NCI-H146 (cell line): ENCODE measurements at places on chromosomes 6 and 20.

DNA sequence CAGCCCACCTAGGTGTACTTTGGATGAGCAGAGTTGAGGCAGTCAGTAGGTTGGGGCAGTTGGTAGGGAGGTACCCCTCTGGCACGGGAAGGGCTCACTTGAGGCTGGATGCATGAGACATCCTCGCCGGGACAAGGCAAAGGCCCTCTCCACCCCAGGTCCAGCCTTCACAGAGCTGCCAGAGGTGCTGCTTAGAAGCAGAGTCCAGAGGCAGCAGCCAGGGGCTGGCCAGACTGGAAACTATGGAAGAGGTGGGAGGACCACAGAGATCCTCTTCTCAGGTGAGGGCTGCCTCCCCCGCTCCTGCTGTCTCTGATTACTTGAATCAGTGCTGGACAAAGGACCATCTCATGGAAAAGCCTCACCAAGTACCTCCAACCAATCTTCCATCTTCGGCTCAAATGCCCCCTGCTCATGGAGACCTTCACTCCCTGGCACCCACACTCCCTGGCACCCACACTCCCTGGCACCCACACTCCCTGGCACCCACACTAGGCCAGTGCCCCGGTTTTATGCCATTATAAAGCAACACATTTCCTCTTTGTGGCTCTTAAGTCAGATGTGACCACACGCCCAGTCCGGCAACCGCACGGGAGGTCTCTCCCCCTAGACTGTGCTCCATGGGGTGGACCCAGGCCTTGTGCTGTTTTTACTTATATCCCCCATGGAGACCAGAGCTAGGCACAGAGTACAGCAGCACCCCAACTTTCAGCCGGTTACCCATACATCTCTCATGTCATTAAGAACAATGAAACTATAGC is 100.1 kb downstream of the YTHDF1 start:
- DNase-seq, result no peak

GRCh38 chr6:10391299-10391630 is 23.6 kb downstream of the TFAP2A start:
- peak; percentile 11 for DNase-seq

DNA sequence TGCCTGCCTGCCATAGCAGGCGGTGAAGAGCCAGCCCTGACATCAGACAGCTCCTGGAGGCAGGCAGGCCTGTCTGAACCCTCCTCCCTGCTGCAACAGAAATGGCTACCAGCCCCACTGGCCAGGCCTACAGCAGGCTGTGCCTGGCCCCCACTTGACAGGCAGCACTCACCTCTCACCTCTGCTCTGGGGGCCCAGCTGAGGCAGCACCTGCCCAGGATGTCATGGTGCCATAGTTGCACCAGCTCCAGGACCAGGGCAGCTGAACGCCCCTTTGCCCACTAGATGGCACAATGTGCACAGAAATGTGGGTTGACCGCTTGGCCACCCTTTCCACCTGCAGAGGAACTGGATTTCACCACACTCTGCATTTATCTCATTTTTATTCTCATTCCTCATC is 30.6 kb downstream of the MRPL14 start:
- peak; percentile 80 for DNase-seq

DNA sequence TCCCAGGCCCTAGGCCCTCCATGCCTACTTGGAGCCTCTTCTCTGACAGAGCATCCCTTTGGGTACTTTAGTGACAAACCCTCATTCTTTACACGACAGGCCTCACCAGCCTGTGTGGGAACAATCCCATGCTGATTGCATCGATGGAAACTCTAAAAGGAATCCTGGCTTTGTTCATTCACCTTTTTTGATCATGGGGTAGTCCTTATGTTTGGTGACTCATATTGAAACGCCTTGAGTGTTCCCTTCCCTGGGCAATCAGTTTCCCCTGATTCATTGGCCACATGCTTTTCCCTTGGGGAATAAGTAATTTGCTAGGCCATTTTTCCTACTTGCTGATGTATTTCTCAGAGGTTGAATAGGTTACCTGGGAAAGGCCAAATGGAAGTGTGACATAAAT is 14.7 kb upstream of the TNFAIP3 start:
- DNase-seq, result no peak

DNA sequence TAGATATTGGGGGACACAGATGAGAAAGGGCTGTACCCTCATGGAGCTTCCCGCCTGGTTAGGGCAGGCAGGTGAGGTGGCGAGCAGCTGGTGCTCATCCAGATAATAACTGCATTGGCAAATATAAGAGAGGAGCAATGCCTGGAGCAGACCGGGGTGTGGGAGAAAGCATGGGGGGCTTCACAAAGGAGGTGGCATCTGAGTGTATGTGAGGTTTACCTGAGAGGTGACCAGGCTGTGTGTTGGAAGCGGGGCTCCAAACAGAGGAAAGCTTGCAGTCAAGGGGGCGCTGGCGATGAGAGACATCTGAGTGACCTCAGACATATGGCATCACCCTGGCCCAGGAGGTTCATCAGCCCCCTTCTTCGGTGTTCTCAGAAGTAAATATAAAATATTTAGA is 72.1 kb upstream of the PMEPA1 start:
- no peak for DNase-seq

DNA sequence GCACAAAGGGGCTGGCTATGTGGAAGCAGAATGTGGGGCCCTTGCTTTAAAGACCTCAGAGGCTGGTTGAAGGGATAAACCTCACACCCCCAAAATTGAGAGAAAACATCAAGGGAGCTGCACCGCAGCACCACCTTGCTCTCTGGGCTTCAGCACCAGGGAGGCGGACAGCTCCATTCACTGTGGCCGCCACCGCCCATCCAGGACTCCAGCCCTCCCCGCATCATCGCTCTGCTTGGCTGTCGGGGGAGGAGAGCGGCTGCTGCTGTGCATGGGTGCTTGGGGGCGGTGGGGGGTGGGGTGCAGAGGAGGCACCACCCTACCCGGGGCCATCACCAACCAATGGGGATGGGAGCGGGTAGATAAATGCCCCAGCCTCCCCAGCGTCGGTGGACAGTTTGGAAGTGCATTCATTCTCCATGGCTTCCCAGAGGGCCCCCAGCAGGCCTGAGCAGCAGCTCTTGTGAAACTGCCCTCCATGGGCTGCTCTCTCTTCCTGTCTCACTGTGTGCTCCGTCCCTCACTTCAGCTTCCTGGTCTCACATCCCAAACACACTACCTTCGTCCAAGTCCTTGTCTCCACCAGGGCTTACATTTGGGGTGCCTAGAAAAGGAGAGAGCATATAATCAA is 75.7 kb upstream of the BHLHE23 start:
- no peak for DNase-seq

DNA sequence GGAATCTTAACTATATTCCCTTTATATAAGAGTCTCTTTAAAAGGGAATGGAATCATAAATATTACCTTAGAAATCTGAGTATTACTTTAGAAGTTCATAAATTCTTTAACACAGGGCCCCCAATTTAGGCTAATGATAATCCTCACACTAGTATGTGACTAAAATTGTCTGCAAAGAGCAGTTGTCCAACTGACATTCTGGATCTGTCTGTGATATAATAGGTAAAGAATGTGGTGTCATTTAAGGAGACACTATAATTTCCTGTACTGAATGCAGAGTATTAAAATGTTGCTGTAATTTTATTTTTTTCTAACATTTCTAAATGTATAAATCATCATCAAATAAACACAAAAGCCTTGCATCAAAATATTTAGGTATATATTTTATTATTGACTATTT is 128.5 kb upstream of the DST start:
- DNase-seq, result no peak

- no peak for DNase-seq
Observed at GRCh38 chr6:22784601-22785410, 215.4 kb downstream of the HDGFL1 start.

DNA sequence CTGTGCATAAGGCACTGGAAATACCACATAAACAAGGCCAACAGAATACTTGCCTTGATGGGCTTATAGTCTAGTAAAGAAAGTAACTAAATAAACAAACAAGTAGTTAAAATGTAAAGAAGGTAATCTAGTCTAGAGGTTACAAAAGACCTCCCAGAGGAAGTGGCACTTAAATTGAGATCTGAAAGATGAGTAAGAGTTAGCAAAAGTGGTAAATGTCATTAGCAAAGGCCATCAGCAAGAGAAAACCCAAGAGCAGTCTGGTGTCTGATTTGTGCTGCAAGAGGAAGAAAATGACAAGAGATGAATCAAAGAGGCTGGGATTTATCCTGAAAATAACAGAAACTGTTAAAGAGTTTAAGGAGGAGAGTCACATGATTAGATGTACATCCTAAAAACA is 96.6 kb upstream of the SMLR1 start:
- DNase-seq, result no peak

- DNase-seq, result no peak
Observed at GRCh38 chr6:90466154-90466940, 120.5 kb downstream of the MAP3K7 start.

DNA sequence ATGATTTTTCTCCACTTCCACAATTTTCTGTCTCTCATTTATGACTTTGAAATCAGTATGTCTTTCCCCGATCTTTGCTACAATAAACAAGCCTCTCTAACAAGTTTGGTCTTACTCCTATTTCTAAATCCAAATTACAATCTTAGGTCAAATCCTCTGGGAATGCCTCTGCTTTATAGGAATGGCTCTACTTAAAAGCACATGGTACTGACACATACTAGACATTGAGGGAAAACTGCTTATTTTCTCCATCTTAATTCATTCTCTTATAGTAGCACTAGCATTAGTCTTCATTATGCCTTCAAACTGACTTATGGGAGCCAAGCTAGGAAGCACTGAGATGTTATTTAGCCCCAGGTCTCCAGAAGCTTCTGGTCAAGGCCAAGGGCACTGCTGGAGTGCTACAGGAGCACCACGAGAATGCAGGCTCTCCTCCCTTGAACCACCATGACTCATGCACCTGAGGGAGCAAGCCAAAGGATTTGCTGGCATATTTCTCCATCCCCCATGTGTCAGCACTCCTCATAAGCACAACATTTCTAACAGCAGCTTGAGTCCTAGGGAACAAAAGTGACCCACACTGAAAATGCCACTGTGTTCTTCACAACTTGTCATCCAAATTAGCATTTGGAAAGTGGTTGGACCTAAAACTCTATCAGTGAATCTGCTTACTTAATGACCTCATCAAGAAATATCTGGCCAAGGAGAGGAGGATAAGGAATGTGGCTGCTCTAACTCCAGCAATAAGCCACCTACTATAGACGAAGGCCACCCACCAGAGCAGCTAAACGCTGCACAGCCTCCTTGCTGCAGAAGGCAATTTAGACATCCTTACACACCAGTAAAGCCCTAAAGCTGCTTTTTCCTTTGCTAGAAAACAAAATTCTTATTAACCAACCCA is 156.8 kb upstream of the KCNQ5 start:
- DNase-seq, result no peak

- DNase-seq, result no peak
Observed at GRCh38 chr6:77361018-77361417, 102.3 kb downstream of the HTR1B start.

GRCh38 chr6:7058250-7058923 is 49.4 kb upstream of the RREB1 start:
- no peak for DNase-seq

GRCh38 chr6:37351027-37351426 is 2.8 kb upstream of the RNF8 start:
- no peak for DNase-seq

- DNase-seq, result no peak
Observed at GRCh38 chr6:4055420-4056041, 23.4 kb downstream of the FAM217A start.

DNA sequence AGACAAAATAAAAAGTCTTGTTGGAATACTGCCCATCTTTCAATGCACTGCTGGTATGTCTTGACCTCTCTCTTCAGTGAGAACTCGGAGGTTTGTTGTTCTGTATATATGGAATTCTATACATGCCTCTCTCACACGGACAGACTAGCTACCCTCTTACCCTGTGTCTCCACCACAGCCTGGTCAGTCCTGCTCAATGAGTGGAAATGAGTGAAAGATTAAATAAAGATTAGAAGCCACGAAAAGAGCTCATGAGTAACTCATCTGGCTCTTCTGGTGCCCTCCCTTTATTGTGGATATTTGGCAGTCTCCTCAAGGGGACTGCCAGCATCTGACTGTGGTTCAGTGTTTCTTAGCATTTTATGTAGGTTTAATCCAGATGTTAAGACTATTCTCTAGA is 262.8 kb upstream of the MAP3K7 start:
- no peak for DNase-seq

DNA sequence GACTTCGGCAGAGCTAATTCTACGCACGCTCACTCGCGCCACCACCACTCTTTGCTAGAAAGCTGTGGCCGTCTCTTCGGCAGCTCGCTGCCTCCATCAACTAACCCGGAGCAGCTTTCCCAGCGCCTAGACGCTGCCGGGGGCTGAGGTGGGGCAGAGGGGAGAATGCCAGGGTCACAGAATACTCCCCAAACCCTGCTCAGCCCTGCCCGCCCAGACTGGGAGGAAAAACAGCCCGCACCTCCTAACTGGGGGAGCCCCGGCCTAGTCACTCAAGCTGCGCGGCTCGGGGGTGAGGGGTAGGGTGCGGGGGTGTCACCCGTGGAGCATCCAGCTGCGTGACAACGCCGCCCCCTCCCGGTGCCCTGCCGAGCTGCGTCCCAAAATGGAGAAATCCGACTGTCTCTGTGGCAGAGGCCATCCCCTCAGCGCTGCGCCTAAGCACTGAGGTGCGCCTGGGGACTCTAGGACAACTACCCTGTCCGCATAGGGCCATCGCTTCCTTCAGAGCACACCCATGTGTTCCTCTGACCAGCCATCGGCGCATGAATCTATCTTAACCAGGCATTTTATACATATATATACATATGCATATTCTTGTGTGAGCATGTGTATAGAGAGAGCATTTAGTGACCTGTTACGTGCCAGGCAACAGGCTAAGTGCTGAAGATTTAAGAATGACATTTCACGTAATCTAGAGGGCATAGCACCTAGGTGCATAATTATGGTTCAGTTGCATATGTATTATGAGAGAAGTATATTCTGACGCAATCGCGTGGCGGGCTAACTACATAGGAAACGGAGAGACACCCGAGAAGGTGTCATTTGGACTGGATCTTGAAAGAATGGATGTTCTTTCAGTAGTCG is 1.5 kb upstream of the TENT5A start:
- DNase-seq, result no peak

GRCh38 chr6:37287519-37288157 is 29.7 kb upstream of the TMEM217 start:
- DNase-seq, result no peak

- DNase-seq, result no peak
Observed at GRCh38 chr6:147604373-147604772, 95.9 kb downstream of the SAMD5 start.
